ENCODE measurements at places on chromosomes 2 and 18. TPM values are rescaled to one million over a fixed set of nuclear protein-coding genes. Genes with fewer than 3 reads are reported as not detected.
A peak's percentile ranks its signal among the peaks of the same experiment; 100 is the strongest.

DNA sequence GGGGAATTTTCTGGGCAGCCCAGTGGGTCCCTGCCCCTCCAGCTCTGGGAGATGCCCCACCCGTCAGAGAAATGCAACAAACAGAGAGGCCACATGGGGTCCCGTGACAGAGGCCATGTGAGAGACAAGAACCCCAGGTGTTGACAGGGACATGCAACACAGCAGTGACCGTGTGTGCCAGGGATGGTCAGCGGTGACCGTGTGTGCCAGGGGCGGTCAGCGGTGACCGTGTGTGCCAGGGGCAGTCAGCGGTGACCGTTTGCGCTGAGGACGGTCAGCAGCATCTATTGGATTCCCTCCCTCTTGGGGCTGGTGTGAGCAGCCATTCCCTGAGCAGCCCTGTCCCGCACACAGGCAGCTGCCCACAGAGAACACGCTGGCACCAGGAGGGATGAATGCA lies 146.6 kb upstream of the OTOS start:
- DNase-seq = no peak

GRCh38 chr2:191760655-191761262 lies 82.8 kb downstream of the NABP1 start:
- no peak for DNase-seq

GRCh38 chr2:143210446-143210819 lies 81.2 kb downstream of the ARHGAP15 start:
- no peak for DNase-seq

DNA sequence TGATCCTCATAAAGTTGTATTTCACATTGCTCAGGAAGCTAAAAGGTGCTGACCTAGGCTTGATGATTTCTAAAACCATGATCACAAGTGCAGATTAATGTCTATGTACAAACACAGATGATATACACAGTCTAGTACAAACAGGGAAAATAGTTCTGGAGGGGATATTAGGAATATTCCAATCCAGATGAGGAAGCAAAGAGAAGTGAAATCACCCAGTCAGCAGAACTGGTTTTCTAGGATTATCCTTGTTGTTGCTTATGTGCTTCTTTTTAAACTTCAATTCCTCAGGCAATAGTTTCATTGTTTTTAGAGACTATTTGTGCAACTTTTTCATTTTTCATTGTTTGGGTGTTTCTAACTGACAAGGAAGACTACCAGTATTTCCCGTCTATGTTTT lies 4.7 kb downstream of the IL1A start:
- no peak for DNase-seq

DNA sequence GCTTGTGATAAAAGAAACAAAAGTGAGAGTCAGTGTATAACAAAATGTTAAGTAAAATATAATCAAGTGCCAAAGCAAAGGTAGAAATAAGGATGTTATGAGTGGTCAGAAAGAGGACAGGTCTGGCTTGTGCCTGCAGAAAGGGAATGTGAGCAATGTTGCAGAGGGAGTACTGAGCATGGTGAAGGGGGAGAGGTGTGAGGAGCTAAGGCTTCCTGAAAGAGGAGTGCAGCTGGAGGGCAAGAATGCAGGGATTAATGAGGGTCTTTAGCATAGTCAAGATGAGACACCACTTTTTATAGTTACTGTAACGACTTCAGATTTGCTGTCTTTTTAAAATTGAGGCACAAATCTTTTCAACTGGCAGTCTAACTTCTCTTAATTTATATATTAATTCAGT lies 22.0 kb upstream of the FIGN start:
- no peak for DNase-seq

GRCh38 chr2:151289972-151290866 lies 751 bp upstream of the NMI start:
- no peak for DNase-seq

- DNase-seq = no peak
Observed at GRCh38 chr2:185108588-185108987, 510.3 kb downstream of the ZNF804A start.

The CAVIN2 gene
- total RNA-seq = not detected

GRCh38 chr18:6504605-6505497 lies 90.1 kb upstream of the L3MBTL4 start:
- DNase-seq = no peak

The MOGAT1 gene
- total RNA-seq = not detected

- peak; percentile 80 for DNase-seq
Observed at GRCh38 chr2:42568401-42569115, at the start of gene MTA3. Gene MTA3 (plus strand): TSS chr2:42568632. CDS start chr2:42568746, 114 bp downstream.

DNA sequence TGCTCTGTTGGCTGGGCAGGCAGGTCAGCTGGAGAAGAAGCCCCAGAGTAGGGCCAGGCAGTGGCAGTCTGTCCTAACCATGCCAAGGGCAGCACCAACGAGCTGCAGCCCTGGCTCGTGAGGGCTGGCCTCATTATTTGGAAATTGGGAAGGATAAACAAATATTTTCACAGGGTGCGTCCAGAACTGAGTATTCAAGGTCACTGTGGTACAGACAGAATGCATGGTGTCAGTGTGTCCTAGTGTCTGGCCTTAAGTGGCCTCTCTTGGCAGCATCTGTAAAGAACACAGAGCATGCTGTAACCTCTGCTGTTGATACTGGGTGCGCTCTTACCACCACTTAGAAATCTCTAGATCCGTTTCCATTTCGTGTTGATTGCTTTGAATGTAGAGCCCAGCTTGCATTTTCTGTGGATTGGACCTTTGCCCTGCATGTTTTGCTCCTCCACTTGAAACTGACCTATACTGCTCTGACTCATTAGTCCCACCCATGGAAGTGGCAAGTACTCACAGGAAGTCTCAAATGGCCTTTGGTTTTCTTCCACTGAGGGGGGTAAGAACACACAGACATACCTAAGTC lies 88.2 kb downstream of the GREB1L start:
- no peak for DNase-seq

The DRC1 gene
- not detected for total RNA-seq

DNA sequence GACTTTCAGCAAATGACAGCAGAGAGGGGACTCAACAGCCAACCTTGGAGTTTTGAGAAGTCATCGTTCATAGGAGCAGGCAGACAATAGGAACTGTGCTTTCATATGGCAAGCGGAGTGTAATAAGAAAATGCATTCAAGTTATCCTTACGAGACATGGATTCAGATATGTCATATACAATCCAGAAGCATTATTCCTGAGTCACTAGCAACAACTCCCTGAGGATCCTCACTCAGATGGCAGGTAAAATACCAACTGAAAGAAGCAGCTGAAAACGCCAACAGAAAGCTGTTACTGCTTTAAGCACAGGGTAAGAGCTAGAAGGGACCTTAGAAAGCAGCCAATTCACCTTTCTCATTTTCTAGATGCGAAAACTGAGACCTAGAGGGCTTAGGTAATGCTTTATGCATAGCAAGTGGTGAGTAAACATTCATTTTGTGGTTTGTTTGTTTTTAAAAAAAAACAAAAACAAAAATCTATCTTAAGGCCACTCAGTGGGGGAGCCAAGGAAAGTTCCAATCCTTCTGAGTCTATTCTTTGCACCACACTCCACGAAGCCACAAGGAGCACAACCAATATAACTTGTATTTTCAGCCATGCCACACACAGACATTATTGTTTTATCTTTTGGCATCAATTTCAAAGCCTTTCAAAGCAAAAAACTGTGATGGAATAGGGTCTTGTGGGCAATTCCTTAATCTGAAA lies 89.1 kb upstream of the RIOK3 start:
- DNase-seq = no peak

- DNase-seq = no peak
Observed at GRCh38 chr18:61727241-61728193, 165.3 kb downstream of the RNF152 start.

The LIMS4 gene
- 1.1 TPM for total RNA-seq

DNA sequence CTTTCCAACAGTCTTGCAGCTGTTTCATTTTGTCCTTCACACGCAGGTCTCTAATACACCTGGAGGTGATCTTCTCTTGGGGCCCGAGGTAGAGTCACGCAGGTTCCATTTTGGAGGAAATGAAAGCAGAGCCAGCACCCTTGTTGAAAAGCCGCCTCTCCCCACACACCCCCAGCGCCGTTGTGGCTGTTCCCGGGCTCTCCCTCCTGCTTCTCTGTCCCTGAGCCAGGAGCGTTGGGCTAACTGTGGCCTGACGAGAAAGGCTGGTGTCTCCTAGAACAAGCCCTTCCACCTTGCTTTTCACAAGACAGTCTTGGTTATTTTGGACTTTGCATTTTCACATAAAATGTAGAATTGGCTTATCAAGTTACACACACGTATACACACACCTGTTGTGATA lies 16.3 kb downstream of the SNED1 start:
- no peak for DNase-seq

The CD207 gene
- not detected for total RNA-seq

The SYT4 gene
- total RNA-seq = not detected

- DNase-seq = no peak
Observed at GRCh38 chr2:102143450-102143985, 972 bp downstream of the IL1R1 start.

The ARMC9 gene
- total RNA-seq = 2.0 TPM

The ASB18 gene
- not detected for total RNA-seq

DNA sequence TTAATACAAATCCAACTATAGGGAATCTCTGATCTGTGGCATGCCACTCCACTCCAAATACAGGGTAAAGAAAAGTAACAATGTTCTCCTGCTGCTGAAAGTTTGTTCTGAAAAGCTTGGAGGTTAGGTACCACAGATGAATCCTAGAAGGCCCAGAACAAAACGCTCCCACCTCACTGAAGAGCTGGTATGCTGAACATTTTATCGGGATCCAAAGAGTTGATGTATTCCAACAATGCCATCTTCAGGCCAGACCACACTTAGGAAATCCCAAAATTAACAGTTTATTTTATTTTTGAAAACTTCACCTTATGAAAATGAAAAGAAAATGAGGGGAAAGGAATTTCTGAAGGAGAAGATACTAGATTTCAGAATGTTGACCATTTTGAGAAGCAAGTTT lies 145.1 kb upstream of the CDH19 start:
- no peak for DNase-seq

GRCh38 chr2:24744356-24744755 lies 48.8 kb downstream of the PTRHD1 start:
- no peak for DNase-seq

The TMEM17 gene
- total RNA-seq = not detected

GRCh38 chr2:64601785-64602391 lies 51.8 kb downstream of the SERTAD2 start:
- no peak for DNase-seq

- no peak for DNase-seq
Observed at GRCh38 chr2:107411267-107411666, 415.4 kb upstream of the RGPD4 start.

DNA sequence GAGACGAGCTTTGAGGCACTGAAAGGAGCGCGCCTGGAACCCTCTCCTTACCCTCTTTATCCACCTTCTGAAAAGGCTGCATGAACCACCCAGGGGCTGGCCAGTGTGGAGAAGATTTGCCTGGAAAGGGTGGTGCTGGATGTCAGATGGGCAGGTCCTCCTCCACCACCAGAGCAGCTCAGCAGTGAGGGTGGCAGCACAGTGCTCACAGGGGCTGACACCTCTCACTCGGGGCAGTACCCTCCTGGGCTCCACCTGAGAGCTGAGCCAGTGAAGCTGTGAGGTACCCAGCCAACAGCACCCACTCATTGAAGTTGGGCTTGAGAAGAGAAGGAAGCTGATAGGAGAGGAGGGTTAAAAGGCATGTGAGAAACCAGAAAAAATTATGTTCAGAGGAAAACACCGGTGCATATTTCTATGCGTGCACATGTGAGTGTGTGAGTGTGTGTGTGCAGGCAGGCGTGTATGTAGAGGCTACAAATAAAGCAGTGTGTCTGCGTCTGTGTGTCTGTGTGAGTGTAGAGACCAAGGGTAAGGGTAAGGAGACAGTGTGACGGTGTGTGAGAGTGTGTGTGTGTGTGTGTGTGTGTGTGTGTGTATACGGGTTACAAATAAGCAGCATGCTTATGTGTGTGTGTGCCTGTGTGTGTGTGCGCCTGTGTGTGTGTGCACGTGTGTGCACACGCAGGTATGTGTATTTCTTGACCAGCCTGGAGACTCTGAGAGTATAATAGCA lies 40.7 kb downstream of the TEX44 start:
- DNase-seq = no peak

The KCNIP3 gene
- not detected for total RNA-seq

GRCh38 chr2:152627351-152627957 lies 89.8 kb downstream of the PRPF40A start:
- DNase-seq = no peak

DNA sequence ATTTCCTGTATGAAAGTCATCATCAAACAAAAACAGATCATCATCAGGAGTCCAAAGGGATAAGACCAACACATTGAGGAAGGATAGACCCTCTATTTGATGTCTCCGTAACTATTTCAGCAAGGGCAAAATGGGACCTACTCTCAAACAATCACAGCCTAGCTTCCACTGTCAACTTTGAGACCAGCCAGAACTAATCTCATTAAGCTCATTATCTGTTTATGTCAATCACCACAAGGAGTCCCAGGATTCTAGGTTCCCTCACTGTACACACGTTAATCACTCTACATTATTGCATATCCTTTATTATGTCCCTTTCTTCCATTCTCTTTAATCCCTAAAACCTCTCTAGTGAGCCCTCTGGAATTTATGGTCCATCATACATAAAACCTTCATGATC lies 370.3 kb upstream of the LINC00305 start:
- DNase-seq = no peak

The POTEJ gene
- not detected for total RNA-seq

DNA sequence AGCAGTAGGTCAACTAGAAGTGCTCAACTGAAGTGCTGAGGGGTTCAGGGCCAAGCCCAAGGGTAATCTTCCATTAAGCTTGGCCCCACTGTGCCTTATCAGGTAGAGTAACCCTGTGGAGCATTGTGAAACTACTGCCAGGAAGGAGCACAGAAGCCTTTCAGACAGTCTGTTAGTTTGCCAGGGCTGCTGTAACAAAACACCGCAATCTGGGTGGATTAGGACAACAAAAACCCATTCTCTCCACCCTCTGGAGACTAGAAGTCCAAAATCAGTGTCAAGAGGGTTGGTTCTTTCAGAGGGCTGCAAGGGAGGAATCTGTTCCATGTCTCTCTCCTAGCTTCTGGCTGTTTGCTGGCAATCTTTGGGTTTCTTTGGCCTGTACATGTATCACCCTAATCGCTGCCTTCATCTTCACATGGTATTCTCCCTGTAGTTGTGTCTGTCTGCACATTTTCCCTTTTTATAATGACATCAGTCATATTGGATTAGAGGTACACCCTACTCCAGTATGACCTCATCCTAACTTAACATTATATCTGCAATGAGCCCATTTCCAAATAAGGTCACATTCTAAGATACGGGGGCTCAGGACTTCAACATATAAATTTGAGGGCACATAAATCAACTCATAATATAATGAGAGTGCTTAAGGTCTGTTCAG lies 21.2 kb downstream of the VIT start:
- no peak for DNase-seq

DNA sequence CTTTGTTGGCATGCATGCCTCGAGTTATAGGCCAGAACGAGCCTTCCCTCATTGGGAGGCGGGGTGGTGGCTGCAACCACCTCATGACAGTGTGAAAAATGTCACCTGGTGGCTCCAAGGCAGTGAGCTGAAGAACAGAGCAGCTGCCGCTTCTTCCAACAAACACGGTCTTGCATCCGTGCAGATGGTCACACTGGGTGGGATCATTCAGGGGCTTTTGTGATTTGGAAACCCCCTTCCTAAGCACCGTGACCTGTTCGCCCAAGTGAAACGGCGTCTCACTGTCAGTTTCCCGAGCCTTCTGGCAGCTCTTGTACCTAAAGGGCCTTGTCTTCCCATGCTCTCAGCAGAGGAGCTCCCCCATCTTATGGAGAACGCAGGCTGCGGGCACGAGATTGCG lies 159.7 kb downstream of the NAPG start:
- DNase-seq = no peak
